Heart right ventricle (tissue), 16 donors: ENCODE measurements at places on chromosomes 4 and X.

DNA sequence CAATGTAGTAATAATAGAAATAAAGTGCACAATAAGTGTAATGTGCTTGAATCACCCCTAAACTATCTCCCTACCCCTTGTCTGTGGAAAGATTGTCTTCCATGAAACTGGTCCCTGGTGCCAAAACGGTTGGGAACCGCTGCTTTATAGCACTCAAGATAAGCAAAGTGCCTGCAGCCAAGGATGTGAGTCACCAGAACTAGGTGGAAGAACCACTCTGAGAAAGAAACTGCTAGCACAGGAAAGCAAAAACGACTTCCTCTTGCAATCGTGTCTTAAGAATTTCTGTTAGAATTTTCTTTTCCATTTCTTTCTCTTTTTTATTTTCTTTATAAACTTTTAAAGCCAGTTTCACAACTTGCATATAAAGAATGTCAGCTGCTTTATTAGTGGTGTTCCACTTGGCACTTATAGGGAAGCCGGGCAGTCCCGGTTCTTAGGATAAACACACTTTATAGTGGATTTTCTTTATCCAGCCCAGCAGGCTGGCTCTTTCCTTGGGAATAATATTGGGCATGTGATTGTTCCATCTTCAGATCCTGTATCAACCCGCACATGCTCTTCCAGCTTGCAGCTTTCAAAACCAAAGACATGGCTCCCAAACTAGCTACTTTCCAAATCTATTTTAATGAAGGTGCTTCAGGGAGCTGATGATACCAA lies 32.3 kb upstream of the CXCL8 start:
- peak; percentile 15 for DNase-seq
- H3K4me3 ChIP-seq: no peak overlapping the region
- no peaks in the 10 kb centered on the region for H3K27me3 ChIP-seq
- no peaks in the 10 kb centered on the region for H3K4me1 ChIP-seq
- H3K27ac ChIP-seq: no peak overlapping the region

GRCh38 chrX:7024850-7025249 lies 122.7 kb upstream of the STS start:
- no peak overlapping the region for H3K4me3 ChIP-seq
- no peaks in the 10 kb centered on the region for H3K36me3 ChIP-seq
- DNase-seq: no peak

DNA sequence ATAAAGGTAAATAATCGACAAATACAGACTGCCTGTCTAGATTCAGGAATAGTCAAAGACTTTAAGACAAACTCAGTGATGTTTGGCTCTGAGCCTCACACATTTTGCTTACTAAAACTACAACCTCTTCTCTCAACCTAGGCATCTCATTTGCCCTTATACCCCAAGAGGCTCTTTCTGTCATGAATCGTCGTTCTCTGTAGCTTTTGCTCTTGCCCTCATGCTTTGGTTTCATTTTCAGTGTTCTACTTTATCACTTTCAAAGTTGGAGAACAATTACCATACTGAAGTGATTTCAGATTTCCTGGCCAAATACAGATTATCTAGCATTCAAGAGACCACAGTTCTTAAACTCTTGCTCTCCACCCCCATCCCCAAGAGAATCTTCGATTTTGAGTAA lies 114.1 kb upstream of the RAP2C start:
- DNase-seq: no peak
- no peak overlapping the region for H3K4me3 ChIP-seq
- no peaks in the 10 kb centered on the region for H3K27me3 ChIP-seq
- no peak overlapping the region for H3K27ac ChIP-seq

- H3K4me3 ChIP-seq: no peak overlapping the region
- H3K4me1 ChIP-seq: no peaks in the 10 kb centered on the region
- no peak for DNase-seq
Measured at GRCh38 chr4:18630218-18631110, 608.9 kb upstream of the LCORL start.

DNA sequence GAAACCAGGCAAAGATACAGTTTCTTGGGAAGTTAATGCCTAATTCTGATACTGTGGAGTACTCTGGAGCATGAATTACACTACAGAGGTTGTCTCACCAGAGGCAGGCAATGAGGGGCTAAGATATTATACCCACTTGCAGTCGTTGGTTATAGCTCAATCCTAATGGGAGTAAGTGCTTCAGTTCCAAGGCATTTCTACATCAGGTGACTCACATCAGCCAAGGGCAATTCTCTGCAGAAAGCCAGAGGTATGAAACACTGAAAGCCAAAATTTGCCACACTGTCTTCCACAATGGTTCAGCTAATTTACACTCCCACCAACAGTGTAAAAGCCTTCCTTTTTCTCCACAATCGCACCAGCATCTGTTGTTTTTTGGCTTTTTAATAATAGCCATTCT lies 174.0 kb upstream of the IL15 start:
- no peak overlapping the region for H3K27ac ChIP-seq
- H3K4me3 ChIP-seq: no peak overlapping the region
- no peaks in the 10 kb centered on the region for H3K27me3 ChIP-seq
- H3K4me1 ChIP-seq: no peaks in the 10 kb centered on the region
- DNase-seq: no peak

DNA sequence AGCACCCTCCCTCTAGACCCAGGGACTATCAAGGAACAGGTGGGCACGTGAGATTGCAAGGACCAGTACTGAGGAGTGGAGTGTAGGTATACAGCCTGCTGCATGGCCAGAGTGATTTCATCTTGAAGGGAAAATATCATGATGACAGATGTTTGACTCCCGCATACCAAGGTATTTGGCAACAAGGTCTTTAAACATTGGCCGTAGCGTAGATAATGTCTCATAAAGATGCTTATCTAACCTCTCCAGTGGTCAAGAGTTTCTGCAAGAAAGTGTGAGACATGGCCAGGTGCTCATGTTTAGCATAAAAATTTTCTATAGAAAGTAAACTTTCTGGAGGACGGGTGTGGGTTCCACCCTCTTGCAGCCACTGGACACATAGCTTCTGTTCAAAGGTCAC lies 18.7 kb upstream of the ZNF630 start:
- H3K36me3 ChIP-seq: no peaks in the 10 kb centered on the region
- no peak for DNase-seq
- no peaks in the 10 kb centered on the region for H3K27me3 ChIP-seq

- no peak overlapping the region for H3K4me3 ChIP-seq
- H3K4me1 ChIP-seq: no peaks in the 10 kb centered on the region
- H3K27ac ChIP-seq: no peak overlapping the region
Measured at GRCh38 chr4:125482822-125483221, 168.1 kb downstream of the FAT4 start.

DNA sequence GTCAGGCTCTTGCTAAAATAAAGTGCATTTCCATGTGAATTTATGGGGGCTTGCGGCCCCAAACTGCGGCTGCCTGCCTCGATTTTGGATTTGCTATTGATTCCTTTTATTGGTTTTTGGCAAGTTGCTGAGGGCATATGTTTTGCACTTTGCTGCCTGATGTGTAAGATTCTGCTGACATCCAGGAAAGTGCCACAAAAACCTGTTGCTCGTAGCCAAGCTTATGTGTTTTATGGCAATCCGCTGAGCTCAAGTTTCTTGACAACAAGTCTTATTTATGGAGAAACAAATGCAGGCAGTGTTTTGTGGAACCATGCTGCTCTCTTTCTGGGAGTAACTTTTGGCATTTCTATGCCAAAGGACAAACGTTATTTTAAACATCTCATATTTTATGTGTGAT lies 97.3 kb upstream of the DDIT4L start:
- H3K4me3 ChIP-seq: no peak overlapping the region
- peaks cover 9% of the 10 kb centered on the region for H3K4me1 ChIP-seq
- DNase-seq: no peak
- H3K27ac ChIP-seq: no peak overlapping the region

- H3K4me1 ChIP-seq: no peaks in the 10 kb centered on the region
- no peak overlapping the region for H3K4me3 ChIP-seq
- H3K36me3 ChIP-seq: no peaks in the 10 kb centered on the region
- DNase-seq: no peak
- no peaks in the 10 kb centered on the region for H3K27me3 ChIP-seq
- H3K27ac ChIP-seq: no peak overlapping the region
Measured at GRCh38 chr4:83855044-83855443, 319.1 kb downstream of the GPAT3 start.

DNA sequence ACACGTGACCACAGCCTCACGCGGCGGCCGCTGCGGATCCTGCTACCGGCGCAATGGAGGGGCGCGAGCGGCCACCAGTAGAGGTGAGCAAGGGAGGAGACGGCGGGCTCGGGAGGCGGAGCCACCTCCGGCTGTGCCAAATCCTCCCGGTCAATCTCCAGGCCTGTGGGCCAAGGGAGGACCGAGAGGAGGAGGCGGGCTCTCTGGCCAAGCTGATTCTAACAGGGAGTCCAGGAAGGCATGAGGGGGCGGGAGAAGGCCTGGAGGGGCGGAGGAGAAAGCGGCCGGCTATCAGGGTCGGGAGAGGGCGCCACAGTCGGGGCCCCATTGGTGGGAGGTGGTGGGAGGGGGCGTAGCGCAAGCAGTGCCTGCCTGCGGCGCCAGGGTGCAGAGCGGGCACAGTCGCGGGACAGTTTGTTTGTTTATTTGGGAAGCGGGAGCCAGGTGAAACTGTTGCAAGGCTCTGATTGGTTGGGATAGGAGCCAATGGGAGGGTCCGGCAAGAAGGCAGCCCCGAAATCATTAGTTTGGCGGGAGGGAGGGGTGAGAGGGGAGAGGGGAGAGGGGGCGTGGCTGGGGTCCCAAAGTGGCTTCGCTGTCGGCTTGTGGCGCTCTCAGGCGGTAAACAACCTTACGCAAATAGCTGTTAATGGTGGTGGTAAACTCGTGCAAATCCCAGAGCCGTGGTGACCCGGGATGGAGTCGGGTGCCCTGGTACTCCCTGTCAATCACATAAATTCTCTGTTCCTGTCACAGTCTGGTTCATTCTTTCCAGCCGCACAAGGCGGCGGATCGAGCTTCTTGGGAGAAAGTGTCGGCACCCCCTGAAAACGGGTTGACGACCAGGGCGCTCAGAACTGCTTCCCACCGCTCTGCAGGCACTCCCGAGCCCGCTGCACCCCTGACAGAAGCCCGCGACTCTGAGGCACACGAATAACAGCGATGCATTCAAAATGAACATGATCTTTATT lies at the start of gene IRS4:
Gene IRS4 (minus strand): TSS at position 55 of the 971 bp plus-strand sequence.
- peak within 1 kb of the TSS; percentile 27 for H3K4me3 ChIP-seq
- H3K36me3 ChIP-seq: no peaks in the 10 kb centered on the region
- H3K4me1 ChIP-seq: peaks cover 4% of the 10 kb centered on the region
- H3K27ac ChIP-seq: no peak within 1 kb of the TSS
- no peak for DNase-seq
- H3K27me3 ChIP-seq: peaks cover 73% of the 10 kb centered on the region

DNA sequence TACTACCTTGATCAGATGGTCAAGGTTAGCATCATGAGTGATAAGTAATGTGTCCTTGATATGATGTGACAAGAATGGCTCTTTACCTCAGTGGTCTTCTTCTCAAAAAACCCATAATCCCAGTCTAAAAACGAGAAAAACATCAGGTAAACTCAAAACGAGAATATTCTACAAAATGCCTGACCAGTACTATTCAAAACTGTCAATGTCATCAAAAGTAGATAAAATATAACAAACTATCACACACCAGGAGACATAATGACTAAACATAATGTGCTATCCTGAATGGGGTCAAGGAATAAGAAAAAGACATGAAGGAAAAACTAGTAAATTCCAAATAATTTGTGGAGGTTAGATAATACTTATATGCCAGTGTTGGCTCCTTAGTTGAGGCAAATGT lies 85.2 kb upstream of the PDHA2 start:
- H3K36me3 ChIP-seq: no peaks in the 10 kb centered on the region
- H3K27ac ChIP-seq: no peak overlapping the region
- H3K27me3 ChIP-seq: no peaks in the 10 kb centered on the region

GRCh38 chr4:43348591-43348990 lies 456.1 kb downstream of the GRXCR1 start:
- DNase-seq: no peak
- no peaks in the 10 kb centered on the region for H3K36me3 ChIP-seq
- H3K27me3 ChIP-seq: no peaks in the 10 kb centered on the region
- no peak overlapping the region for H3K27ac ChIP-seq
- H3K4me1 ChIP-seq: no peaks in the 10 kb centered on the region

DNA sequence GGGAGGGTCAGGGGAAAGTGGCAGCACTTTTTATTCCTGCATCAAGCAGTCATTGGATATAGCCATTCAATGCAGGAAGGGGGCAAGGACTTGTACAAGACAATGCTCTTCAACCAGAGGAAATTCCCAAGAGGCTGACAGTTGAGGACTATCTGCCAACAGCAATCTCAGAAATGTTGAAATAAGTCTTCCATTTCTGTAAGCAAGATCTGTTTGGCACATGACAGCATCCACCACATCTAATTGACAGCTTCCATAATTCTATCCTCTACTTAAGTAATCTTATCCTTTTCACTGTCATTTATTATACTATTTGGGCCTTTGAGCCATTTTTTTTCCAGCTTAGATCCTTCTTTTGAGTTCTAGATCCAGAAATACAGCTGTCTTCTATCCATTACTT lies 110.7 kb downstream of the CFAP299 start:
- no peaks in the 10 kb centered on the region for H3K36me3 ChIP-seq
- H3K4me3 ChIP-seq: no peak overlapping the region
- DNase-seq: no peak

DNA sequence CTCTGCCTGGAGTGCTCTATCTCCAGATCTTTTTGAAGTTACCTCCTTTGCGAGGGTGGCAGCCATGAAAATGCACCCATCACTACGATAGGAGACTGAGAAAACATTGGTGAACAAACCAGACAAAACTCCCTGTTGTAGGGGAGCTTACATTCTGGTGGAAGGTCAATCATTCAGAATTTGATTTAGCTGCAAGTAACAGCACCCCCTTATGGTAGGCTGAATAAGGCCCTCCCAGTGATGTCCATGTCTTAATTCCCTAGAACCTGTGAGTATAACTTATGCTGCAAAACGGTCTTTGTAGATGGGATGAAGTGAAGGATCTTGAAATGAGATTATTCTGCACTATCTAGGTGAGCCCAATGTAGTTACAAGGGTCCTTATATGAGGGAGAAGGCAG lies 5.6 kb upstream of the TEC start:
- no peak overlapping the region for H3K27ac ChIP-seq
- H3K27me3 ChIP-seq: no peaks in the 10 kb centered on the region
- no peak for DNase-seq
- H3K4me1 ChIP-seq: no peaks in the 10 kb centered on the region
- no peak overlapping the region for H3K4me3 ChIP-seq
- H3K36me3 ChIP-seq: no peaks in the 10 kb centered on the region

DNA sequence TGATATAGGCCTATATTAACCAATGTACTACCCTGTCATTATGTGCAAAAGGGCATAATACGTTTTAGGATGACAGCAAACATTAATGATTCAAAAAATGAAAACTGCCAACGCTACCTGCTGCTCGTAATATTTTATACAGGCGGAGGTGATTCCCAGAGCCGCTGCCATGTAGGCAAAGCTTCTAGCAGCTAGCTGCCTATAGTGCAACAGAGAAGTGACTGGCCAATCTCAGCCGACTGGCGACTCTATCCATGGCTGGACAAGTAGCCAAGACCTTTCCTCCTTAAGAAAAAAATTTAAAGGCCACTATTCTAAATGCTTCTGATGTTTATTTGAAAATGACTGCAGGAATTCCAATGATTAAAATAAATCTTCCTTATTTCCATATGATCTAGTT lies 1.9 kb downstream of the PPARGC1A start:
- H3K27ac ChIP-seq: peak overlapping the region; percentile 80
- H3K27me3 ChIP-seq: no peaks in the 10 kb centered on the region
- peak; percentile 17 for DNase-seq
- H3K4me3 ChIP-seq: peak overlapping the region; percentile 61
